GM19239 (cell line): ENCODE measurements at places on chromosomes 6 and 20.

DNA sequence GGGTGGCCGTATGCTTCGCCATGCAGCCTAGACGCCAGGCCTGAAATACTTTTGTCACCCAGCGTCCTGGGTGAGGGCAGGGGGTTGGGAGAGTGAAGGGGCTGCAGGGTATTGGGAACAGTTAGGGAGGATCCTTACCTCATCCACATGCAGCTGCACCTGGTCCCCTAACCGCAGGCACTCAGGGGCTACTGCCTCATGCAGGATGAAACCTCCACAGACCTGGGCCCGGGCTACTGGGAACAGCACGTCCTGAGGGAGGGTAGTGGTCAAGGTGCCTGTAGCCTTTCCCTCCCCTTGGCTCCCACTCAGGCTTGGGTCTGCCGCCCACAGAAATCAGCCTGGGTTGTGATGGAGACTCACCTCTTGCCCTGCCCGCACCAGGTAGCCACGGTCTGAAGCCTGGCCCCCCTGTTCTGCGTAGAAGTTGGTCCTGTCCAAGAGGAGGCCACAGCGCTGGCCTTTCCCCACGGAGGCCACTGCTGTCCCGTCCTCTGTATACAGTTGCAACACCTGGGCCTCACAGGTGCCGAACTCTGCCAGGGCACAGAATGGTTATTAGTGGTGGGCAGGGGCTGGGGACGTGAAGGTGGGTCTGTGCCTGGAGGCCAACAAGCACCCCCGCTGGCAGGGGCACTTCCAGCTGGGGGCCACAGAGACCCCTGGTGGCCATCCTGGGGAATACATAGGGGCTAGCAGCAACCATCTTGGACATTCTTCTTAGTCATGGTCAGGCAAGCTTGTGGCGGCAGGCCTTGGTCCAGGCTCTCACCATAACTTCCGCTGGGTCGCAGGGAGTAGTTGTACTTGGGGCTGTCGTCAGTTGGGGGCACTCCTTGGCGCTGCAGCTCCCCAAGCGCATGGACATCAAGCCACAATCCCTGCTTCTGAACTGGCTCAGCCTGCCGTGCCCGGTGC lies 8.6 kb downstream of the AARS2 start:
- DNase-seq = peak; percentile 46

DNA sequence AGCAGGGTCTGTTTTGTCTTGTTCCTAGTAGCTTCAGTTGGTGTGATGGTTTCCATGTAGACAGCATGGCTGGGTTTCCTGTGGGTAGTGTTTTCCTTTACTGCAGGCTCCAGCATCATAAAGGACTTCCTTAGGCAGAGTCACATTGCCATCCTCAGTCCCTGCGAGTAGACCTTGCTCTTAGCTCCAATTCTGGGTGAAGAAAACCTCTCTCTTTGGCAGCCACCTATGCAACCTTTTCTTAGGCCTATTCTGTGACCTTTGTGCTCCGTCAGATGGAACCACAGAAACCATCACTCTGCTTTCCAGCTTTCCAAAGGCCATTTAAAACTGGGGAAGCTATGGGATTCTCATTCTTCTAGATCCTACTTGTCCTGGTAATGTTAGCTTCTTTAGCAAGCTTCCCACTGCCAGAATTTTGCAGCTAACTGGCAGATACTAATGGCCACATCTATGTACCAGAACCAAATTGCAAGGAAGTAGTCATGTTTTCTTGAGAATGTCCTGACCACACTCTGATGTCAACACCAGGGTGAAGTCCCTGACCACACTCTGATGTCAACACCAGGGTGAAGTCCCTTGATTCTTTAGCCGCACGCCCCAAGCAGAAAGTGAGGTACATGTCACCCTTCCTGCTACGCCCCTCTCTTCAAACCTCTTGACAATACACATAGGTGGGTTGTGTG lies 646.6 kb upstream of the HS3ST5 start:
- no peak for DNase-seq

GRCh38 chr6:24330137-24330732 lies 27.6 kb downstream of the DCDC2 start:
- no peak for DNase-seq

DNA sequence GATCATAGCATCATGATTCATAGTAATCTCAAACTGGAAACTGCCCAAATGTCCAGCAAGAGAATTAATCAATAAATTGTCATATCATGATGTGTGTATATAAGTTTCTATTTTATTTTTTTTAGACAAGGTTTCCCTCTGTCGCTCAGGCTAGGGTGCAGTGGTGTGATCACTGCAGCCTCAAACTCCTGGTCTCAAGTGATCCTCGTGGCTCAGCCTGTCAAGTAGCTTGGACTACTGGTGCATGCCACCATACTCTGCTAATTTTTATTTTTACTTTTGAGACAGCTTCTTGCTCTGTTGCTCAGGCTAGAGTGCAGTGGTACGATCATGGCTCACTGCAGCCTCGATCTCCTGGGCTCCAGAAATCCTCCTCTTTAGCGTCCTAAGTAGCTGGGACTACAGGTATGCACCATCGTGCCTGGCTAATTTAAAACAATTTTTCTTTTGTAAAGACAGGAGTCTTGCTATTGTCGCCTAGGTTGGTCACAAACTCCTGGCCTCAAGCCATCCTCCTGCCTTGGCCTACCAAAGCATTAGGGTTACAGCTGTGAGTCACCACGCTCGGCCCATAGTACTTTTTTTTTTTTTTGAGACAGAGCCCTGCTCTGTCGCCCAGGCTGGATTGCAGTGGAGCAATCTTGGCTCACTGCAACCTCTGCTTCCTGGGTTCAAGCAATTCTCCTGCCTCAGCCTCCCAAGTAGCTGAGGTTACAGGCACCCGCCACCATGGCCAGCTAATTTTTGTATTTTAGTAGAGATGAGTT lies 8.7 kb upstream of the ATRN start:
- DNase-seq = no peak

- no peak for DNase-seq
Observed at GRCh38 chr20:18397030-18397429, 69.8 kb downstream of the DZANK1 start.

- no peak for DNase-seq
Observed at GRCh38 chr6:129446272-129447197, 263.4 kb downstream of the ARHGAP18 start.

GRCh38 chr6:34926655-34927054 lies 37.6 kb downstream of the ANKS1A start:
- no peak for DNase-seq

DNA sequence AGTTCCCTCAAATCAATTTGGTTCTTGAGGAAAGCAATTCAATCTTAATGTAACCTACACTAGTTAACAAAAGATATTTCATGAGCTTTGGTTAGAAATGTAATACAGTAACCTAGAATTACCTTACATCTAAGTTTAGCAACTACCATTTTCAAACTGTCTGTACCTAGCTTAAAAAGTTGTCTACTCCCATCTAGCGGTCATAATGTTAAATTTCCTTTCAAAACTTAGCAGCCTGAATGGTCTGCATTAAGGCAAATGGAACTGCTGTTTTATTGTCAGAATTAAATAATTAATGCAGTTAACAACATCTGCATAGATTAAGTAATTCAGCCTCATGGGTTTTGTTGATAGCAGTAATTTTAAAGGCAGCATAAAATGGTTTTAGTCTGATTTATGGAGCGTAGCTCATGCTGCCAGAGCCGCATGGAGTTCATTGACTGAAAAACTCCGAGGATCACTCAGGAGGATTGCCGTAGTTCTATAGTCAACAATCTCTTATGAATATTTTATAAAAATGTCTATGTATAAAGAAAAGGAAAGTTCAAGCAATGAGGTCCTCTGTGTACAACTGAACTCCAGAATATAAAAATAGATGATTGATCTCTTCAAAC lies 485.4 kb upstream of the MANEA start:
- no peak for DNase-seq

DNA sequence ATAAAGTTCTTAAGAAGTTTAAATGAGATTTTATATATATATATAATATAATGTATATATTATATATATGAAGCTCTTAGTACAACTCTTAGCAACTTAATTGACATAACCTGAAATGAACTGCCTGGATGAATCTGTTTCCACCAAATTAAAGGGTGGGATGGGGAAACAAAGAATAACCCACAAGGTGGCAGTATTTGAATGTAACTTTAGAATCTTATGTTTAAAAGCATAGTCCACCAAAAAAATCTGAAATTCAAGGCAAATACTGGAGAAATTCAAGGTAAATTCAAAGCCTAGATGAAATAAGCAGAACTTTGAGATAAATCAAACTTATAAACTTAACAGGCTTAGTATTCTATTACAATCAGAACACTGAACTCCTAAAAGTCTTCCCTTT lies 4.4 kb upstream of the IBTK start:
- no peak for DNase-seq

DNA sequence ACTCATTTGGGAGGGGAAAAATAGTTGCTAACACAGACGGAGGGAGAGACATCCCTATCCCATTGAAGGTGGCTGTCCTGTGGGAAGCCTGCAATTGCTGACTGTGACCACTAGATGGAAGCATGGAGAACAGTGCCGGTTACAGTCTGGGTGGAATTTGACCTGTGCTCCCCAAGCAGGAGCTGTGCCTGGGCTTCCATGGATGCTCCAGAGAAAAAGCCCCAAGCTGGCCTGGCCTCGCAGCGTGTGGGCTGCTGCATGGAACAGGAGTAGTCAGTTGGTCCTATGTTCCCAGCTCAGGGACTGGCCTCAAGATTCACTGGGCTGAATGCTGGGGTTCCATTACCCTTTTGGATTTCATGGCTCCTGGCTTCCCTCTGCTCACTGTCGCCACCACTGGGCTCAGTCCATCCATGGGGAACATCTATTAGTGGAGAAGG lies 116.3 kb upstream of the CHD6 start:
- DNase-seq = peak; percentile 33
